Activated CD8-positive, alpha-beta T cell treated with anti-CD3 and anti-CD28 coated beads for 36 hours (primary cell): ENCODE measurements at places on chromosomes 11 and 22. TPM values are rescaled to one million over a fixed set of nuclear protein-coding genes. Genes with fewer than 3 reads are reported as not detected.

The OR52I1 gene
- not detected for total RNA-seq

GRCh38 chr11:12842933-12843636 is 166.0 kb upstream of the RASSF10 start:
- no peak overlapping the region for H3K27ac ChIP-seq
- H3K36me3 ChIP-seq: no peaks in the 10 kb centered on the region
- no peak overlapping the region for H3K4me3 ChIP-seq
- peaks cover 2% of the 10 kb centered on the region for H3K4me1 ChIP-seq
- peaks cover 16% of the 10 kb centered on the region for H3K27me3 ChIP-seq

The SEZ6L gene
- total RNA-seq: not detected

DNA sequence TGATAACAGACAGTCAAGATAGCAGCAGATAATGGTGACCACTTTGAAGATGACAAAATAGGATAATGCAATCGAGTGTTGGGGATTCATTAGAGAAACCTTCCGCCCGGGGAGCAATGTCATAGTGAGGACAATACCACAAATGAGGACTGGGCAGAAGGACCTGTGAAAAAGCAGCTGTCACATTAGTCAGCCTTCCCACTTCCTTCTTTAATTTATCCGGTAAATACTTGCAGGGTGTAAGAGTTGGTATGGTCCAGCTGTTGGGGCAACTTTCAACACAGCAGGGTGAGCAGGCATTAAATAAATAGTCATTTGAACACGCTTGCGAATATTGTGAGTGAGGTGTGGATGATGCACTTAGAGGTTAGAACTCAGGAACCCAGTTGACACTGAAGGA is 132.5 kb upstream of the KIRREL3 start:
- H3K27me3 ChIP-seq: peaks cover 1% of the 10 kb centered on the region
- H3K27ac ChIP-seq: no peak overlapping the region
- H3K4me1 ChIP-seq: no peaks in the 10 kb centered on the region
- DNase-seq: no peak
- no peak overlapping the region for H3K4me3 ChIP-seq

The ADAMTS15 gene
- total RNA-seq: not detected

GRCh38 chr11:6646576-6646917 is 9.1 kb downstream of the DCHS1 start:
- H3K27me3 ChIP-seq: no peaks in the 10 kb centered on the region
- no peaks in the 10 kb centered on the region for H3K4me1 ChIP-seq
- DNase-seq: peak; percentile 20

GRCh38 chr11:64165481-64165841 is 452 bp downstream of the MACROD1 start:
- H3K27me3 ChIP-seq: no peaks in the 10 kb centered on the region
- H3K36me3 ChIP-seq: peaks cover 14% of the 10 kb centered on the region
- peak overlapping the region; percentile 84 for H3K4me3 ChIP-seq
- no peak overlapping the region for H3K27ac ChIP-seq
- H3K4me1 ChIP-seq: peaks cover 18% of the 10 kb centered on the region

GRCh38 chr11:62705880-62706849 is 1.1 kb downstream of the BSCL2 start:
- H3K27me3 ChIP-seq: no peaks in the 10 kb centered on the region
- peak overlapping the region; percentile 84 for H3K4me3 ChIP-seq
- H3K4me1 ChIP-seq: peaks cover 43% of the 10 kb centered on the region
- DNase-seq: peak; percentile 97
- H3K36me3 ChIP-seq: peaks cover 45% of the 10 kb centered on the region

- H3K4me3 ChIP-seq: no peak overlapping the region
- no peak for DNase-seq
- H3K36me3 ChIP-seq: no peaks in the 10 kb centered on the region
- H3K4me1 ChIP-seq: no peaks in the 10 kb centered on the region
- no peaks in the 10 kb centered on the region for H3K27me3 ChIP-seq
These were observed 1413.3 kb downstream of the TBC1D22A start for GRCh38 chr22:48175721-48176120.

- H3K36me3 ChIP-seq: peaks cover 21% of the 10 kb centered on the region
- no peak for DNase-seq
- H3K27me3 ChIP-seq: no peaks in the 10 kb centered on the region
- no peak overlapping the region for H3K4me3 ChIP-seq
- no peaks in the 10 kb centered on the region for H3K4me1 ChIP-seq
These were observed 86.8 kb upstream of the OR4B1 start for GRCh38 chr11:48129697-48130395.

- peak; percentile 31 for DNase-seq
- H3K36me3 ChIP-seq: no peaks in the 10 kb centered on the region
- H3K27ac ChIP-seq: no peak overlapping the region
- peaks cover 66% of the 10 kb centered on the region for H3K4me1 ChIP-seq
These were observed 34.9 kb downstream of the MAPK1 start for GRCh38 chr22:21832291-21833290.
